Hindlimb muscle (tissue), 1 donor: ENCODE measurements at places on chromosomes 13 and 19. TPM values are rescaled to one million over a fixed set of nuclear protein-coding genes. Genes with fewer than 3 reads are reported as not detected.

- no peak for DNase-seq
Measured at GRCh38 chr19:5717215-5717935, 2.6 kb downstream of the LONP1 start.

DNA sequence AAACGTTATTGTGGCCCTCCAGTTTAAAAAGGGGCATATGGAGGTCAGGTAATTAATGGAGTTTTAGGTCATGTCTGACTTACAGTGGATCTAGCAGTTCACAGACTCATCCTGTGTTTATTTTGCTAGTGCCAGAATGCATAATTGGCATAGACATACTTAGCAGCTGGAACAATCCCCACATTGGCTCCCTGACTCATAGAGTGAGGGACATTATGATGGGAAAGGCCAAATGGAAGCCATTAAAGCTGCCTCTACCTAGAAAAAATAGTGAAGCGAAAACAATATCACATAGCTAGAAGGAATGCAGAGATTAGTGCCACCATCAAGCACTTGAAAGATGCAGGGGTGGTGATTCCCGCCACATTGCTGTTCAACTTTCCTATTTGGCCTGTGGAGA, 610.7 kb downstream of the SLITRK5 start:
- no peak for DNase-seq

- no peak for DNase-seq
Measured at GRCh38 chr19:40872209-40872608, 9.8 kb downstream of the CYP2A7 start.

GRCh38 chr19:12997967-12998940, 3.0 kb downstream of the NFIX start:
- peak; percentile 73 for DNase-seq

Gene IGSF23
- not detected for polyA plus RNA-seq

DNA sequence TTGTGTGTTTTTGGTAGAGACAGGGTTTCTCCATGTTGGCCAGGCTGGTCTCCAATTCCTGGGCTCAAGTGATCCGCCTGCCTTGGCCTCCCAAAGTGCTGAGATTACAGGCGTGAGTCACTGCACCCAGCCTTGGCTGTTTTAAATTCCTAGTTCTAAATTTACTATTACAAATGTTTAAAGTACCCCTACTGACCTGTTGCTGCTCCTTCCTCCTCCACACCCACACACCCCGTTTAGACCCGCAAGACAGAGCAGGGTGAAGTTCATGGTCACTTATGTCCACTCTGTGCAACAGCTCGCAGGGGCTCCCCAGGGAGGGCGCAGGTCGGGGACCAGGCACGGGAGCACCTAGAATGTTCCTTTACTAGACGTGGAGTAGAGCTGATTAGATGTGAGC, 28.7 kb downstream of the TMEM161A start:
- no peak for DNase-seq

Gene CRX
- not detected for polyA plus RNA-seq

DNA sequence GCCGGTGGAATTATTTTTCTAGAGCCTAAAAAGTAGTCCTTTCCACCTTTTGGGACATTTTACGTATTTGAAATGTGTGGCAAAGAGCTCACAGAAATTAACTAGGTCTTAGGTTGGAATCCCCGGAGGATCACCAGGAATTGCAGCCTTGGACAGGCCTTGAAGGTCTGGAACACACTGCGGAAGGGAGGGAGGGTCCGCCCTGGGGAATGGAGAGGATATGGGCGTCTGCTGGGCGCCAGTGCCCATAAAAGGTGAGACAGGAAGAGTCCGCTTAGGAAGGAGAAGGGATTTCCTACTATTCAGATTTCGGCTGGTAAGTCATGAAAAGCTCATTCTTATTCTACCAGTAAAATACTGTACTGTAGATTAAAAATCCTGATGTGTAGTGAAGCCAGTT, 111.9 kb downstream of the COL4A2 start:
- DNase-seq = no peak

GRCh38 chr13:94327318-94327717, 152.2 kb downstream of the DCT start:
- no peak for DNase-seq

DNA sequence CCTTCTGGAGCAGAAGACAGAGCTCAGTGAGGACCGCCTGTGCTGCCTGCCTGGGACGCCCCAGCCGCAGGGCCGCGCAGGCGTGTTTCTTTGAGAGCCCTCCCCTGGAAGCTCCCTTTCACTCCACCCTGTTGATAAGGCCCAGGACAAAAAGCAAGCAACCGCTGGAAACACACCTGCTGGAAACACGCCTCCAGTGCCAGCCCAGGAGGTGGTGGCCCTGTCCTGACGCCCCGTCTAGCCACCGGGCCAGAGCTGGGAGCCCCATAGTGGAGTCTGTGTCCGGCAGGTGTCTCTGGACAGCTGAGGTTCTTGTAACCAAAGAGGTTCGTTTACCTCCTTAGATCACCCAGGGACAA, 173.8 kb downstream of the KATNAL1 start:
- DNase-seq = no peak

DNA sequence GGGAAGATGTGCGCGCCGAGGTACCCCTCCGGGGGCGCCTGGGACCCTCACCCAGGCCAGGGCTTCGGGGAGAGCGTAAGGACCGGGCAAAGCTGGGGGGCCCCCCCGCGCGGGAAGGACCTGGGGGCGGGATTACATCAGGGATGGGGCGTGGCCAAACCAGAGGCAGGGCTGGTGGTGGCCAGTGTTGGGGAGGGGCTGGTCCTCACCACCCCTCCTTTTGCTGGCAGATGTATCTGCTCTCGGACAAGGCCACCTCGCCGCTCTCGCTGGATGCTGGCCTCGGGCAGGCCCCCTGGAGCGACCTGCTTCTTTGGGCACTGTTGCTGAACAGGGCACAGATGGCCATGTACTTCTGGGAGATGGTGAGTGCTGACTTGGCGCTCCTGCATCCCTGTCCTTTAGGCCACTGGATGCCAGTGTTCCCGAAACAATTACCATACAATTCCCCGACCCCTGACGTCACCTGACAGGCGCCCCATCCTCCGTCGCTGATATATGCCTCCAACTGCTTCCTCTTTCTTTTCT, 25.3 kb downstream of the TRPM4 start:
- DNase-seq = no peak

GRCh38 chr13:50208826-50209335, 193.6 kb downstream of the KCNRG start:
- peak; percentile 45 for DNase-seq

Gene MBD3L5
- not detected for polyA plus RNA-seq

DNA sequence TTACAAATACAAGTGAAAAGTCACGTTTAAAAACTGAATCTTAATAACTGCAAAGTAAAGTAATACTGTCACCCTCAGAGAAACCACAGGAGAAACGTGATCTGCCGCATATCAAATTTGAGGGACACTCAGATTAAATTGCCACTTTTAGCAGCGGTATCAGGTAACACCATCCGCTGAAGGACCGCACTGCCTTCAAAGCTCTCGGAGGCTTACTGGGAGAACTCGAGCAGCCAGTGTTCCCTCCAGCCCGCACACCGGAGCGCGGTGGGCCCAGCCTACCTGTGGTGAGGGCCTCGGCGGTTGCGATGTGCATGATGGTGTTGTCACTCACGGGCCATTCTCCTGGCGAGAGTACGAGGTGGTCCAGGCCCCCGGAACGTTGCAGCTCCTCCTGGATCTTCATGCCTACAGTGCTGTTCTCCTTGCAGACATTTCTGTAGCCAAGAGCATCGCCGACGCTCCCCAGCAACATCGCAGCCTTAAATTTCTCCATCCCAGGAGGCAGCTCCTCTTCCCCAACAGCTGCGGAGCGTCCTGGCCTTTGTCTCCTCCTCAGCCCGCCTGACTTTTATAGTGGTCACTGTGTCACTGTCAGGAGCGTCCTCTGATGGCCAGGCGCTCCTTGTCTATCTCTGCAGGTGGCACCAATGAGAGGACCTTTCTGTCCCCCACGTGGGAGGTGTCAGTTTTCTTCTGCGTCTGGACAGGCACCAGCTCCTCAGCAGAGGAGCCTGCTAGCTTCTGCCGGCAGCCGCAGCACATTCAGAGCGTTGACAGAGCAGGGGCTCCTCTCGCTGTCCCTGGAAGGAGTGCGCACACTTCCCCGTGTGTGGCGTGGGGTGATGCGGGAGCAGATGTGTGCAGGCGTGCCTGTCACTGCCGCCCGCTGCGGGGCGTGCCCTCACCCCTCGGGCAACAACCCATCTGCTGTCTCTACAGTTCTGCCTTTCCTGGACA, at the start of gene ADPRHL1:
Gene ADPRHL1, minus strand, starts transcription at position 547 of the 960 bp plus-strand sequence. Its CDS starts 51 bp downstream, at position 496.
- DNase-seq = peak; percentile 19

DNA sequence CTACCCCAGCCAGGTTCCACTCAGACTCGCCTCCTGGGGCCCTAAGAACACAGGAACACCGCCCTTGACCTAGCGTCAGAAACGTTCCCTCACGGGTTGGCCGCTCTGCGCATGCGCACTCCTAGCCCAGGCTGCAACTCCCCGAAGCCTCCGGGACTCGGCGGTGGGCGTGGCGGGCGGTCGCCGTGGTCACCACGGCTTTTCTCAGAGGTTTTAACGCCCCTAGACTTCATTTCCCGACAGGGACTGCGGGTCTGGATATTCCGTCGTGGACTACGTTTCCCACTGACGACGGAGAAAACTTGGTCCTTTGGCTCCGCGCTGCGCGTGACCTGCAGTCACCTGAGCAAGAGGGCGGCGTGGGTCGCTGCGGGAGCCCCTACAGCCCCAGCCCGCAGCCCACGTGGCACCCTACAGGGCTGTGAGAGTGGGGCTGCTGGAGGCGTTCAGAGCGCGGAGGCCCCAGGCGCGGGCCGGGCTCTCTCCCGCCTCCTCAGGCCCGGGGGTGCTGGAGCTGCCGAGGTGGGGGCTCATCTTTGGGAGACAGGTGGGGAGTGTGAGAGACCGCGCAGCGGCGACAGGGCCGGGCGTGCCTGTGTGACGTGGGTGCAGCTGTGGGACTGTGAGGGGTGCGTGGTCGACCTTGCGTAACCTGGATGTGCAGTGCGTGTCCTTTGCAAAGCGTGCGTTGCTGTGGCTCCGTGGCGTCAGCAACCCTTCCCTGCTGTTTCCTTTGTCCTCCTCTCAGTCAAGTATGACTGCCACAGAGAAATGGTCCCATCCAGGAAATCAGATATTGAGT, 38.0 kb upstream of the ZNF573 start:
- peak; percentile 84 for DNase-seq

DNA sequence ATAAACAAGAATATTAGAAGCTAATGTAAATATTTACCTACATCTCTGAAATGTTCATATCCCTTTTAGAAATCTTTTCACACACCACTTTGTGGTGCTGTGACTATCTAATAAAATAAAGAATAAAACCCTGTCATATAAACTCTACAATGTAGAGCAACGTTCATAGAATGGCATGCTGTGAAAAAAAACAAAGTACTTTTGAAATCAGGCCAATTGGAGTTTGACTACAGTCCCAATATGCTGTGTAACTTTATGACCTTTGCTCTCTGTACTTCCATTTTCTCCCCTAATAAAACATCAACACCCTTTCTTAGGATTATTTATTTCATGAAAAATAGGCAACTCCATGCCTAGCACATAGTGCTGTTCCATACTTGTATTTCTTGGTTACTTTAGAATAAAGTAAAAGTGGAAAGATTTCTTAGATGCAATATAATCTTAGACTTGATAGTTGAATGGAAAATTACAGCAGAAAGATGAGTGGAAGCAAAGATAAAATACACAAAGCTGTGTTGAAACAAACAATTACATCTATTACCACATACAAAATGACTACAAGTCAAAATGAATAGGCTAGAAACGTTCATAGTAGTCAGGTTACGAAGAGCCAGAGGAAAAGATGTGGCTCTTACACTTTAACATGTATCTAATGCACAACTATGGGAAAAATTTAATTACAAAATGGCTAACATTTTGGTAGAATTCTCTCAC, 613.2 kb upstream of the SLITRK5 start:
- DNase-seq = no peak

DNA sequence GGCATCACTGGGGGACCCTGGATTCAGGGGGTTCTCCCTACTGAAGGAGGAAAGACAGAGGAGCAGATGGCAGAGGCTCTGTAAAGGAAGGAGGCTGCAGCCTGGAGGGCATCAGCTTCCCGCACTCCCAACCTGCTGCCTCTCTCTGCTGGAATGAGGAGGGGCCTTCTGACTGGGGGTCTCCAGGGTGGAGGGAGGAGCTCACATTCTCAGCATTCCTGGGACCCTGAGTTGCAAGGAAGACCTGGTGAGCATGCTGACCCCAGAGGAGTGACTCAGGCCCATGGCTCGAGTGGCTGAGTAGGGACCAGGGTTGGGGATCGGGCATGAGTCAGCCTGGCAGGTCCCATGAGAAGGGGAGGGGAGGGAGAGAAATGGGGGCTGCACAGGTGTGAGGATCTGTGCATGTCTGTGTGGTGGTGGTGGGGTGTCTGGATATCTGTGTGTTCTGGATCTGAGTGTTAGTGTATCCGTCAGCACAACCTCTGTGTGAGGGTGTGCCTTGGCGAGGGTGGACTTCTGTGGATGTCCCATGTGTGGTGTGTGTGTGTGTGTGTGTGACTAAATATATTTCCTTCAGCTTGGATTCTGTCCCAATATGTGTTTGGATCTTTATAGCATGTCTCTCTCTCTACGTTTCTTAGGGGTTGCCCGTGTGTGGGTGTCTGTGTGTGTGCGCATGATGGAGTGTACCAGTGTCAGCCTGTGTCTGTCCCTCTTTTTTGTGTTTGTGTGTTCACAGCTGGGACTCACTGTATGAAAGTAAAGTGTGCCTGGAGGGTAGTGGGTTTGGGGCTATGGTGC, 4.6 kb downstream of the AXL start:
- no peak for DNase-seq

DNA sequence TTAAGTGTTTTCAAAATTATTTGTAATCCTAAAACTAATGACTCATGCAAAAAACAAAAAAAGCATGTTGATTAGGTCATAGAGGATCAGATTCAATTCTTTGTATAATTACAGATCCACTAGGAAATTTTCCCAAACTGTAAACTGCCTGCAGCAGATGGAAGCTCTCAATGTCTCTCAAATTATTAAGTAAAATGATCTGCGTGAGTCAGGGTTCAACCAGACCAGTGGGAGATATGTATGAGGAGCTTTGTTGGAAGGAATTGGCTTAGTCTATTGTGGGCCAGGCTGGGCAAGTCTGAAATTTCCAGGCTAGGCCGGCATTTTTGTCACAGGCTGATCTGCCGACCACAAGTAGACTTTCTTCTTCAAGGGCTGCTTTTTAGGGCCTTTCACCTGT, 14.4 kb upstream of the SACS start:
- no peak for DNase-seq

Gene EBI3
- 0.72 TPM for polyA plus RNA-seq

- no peak for DNase-seq
Measured at GRCh38 chr19:47633517-47633916, 24.6 kb downstream of the BICRA start.

Gene ZNF841
- 13.0 TPM for polyA plus RNA-seq

- no peak for DNase-seq
Measured at GRCh38 chr13:110680852-110681251, 25.1 kb downstream of the CARS2 start.

DNA sequence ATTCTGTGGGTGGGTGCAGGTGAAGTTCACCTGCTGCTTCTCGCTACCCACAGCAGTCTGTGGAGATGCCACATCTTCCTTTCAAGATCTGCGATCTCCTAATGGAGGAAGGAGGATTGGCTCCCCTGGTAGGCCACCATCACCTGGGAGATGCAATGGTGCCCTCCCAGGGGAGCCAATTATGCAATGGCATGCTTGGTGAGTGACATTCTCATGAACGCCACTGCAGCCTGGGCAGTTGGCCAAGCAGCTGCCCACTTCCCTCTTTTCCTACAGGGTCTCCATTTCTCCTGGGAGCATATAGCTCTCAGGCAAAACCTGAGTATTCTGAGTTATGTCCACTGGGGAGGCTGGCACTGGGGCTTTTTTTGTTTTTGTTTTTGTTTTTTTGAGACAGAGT, 83.5 kb upstream of the KCTD15 start:
- DNase-seq = no peak
